ENCODE measurements at places on chromosomes 2 and 18.
A peak's percentile ranks its signal among the peaks of the same experiment; 100 is the strongest.

GRCh38 chr2:64141674-64142405, 2.4 kb downstream of the PELI1 start:
- DNase-seq: no peak

- DNase-seq: no peak
Measured at GRCh38 chr2:233093721-233094120, 33.6 kb downstream of the INPP5D start.

DNA sequence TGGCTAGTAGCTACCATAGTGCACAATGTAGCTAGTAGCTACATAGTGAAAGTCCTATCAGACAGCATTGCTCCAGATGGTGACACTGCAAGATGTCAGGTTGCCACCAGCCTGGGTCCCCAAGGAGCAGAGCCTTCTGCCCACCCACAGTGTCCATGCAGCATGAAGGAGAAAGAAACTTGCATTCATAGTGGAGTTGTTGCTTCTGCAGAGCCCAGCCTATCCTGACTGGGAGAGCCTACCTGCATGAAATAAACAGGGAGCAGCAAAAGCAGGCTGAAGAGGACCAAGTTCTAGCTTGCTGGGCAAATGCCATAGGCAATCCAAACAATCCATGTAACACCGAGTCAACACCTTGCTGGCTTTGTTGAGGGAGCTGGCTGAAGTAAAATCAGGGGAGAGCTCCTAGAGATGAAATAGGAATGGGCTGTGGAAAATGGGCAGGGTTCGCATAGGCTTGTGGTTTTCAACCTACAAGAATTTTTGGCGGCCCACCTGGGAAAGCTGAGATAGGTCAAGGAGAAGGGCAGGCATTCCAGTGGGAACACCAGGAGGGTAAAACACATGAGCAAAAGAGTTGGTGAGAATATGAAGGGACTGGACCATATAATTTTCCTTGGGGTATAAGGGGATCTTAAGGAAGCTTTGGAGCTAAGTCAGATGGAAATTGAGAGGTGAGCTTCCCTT, 195.8 kb downstream of the CYP26B1 start:
- no peak for DNase-seq

DNA sequence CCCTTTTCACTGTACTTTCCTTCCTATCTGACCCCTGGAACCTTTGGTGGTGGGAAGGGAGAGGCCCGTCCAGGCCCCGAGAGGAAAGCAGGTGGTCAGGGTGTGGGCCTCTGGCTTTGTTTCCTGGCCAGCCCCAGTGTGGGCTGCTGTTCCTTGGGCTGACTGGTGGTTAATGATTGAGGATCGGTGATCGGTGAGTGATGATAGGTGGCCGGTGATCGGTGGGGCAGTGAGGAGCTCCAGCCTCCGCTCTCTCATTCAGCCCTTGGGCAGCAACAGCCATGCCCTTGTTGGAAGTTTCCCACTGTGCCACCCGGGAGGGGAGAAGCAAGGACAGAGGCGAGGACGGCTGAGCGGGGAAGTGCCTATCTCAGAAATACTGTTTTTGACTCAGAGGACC, 7.3 kb downstream of the ACKR3 start:
- no peak for DNase-seq

- DNase-seq: no peak
Measured at GRCh38 chr18:73549236-73549635, 598.4 kb downstream of the FBXO15 start.

- peak; percentile 29 for DNase-seq
Measured at GRCh38 chr2:25521665-25522387, 151.6 kb downstream of the DTNB start.

- no peak for DNase-seq
Measured at GRCh38 chr2:97857553-97857952, 138.2 kb downstream of the TMEM131 start.

GRCh38 chr2:113602869-113603466, 24.1 kb upstream of the RABL2A start:
- DNase-seq: no peak

DNA sequence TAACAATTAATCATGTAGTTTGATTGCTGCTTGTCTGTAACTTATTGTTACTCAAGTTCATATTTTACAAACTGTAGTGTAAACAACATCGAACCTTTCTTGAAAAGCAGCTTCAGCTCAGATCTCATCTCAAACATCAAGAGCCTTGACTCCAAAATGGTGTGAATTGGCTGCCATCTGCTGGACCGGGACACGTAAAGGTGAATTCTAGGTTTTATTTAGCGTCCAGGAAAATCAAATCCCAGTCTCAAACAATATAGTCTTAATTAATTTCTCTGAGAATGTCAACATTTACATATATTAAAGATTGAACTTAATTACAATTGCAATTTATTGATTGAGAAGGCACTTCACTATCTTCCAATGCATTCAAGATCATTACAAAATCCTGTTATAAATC, 453.0 kb downstream of the GALR1 start:
- no peak for DNase-seq

- DNase-seq: no peak
Measured at GRCh38 chr2:158079672-158080071, 22.0 kb upstream of the UPP2 start.

- no peak for DNase-seq
Measured at GRCh38 chr2:123915380-123915779, 109.7 kb upstream of the CNTNAP5 start.

- no peak for DNase-seq
Measured at GRCh38 chr2:98573426-98573825, 34.9 kb downstream of the COA5 start.
